Natural killer cell treated with Interleukin-12 subunit alpha and Interleukin-12 subunit beta and Interleukin-15 and Interleukin-18, amount 100 ng/mL, for 72 hours (primary cell): ENCODE measurements at places on chromosomes 11 and 22. TPM values are rescaled to one million over a fixed set of nuclear protein-coding genes. Genes with fewer than 3 reads are reported as not detected.
A peak's percentile ranks its signal among the peaks of the same experiment; 100 is the strongest.

FAM180B gene
- total RNA-seq, result 0.62 TPM

CNGA4 gene
- not detected for total RNA-seq

XKR3 gene
- total RNA-seq, result not detected

- no peak for DNase-seq
- peaks cover 26% of the 10 kb centered on the region for H3K27me3 ChIP-seq
- no peak overlapping the region for H3K4me3 ChIP-seq
- H3K27ac ChIP-seq, result no peak overlapping the region
- H3K36me3 ChIP-seq, result no peaks in the 10 kb centered on the region
These were observed 79.0 kb downstream of the APIP start for GRCh38 chr11:34836958-34837856.

BAIAP2L2 gene
- total RNA-seq, result 0.40 TPM

ACER3 gene
- total RNA-seq, result 16.3 TPM

TYR gene
- not detected for total RNA-seq

GRCh38 chr22:48263431-48263765 is 1500.9 kb downstream of the TBC1D22A start:
- H3K4me1 ChIP-seq, result no peaks in the 10 kb centered on the region
- no peak overlapping the region for H3K27ac ChIP-seq

DNA sequence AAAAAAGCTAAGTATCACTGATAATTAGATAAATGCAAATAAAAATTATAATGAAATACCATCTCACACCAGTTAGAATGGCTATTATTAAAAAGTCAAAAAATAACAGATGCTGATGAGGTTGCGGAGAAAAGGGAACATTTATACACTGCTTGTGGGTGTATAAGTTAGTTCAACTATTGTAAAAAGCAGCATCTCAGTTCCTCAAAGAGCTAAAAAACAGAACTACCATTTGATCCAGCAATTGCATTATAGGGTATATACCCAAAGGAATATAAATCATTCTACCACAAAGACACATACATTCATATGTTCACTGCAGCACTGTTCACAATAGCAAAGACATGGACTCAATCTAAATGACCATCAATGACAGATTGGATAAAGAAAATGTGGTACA is 120.3 kb upstream of the ZBED5 start:
- no peaks in the 10 kb centered on the region for H3K36me3 ChIP-seq
- DNase-seq, result no peak
- no peak overlapping the region for H3K4me3 ChIP-seq
- no peak overlapping the region for H3K27ac ChIP-seq
- no peaks in the 10 kb centered on the region for H3K4me1 ChIP-seq

DGAT2 gene
- total RNA-seq, result 3.1 TPM

SYNGR1 gene
- 2.0 TPM for total RNA-seq

- peak overlapping the region; percentile 96 for H3K27ac ChIP-seq
- peaks cover 57% of the 10 kb centered on the region for H3K4me1 ChIP-seq
- peaks cover 7% of the 10 kb centered on the region for H3K36me3 ChIP-seq
- peak; percentile 58 for DNase-seq
- peak overlapping the region; percentile 96 for H3K4me3 ChIP-seq
- no peaks in the 10 kb centered on the region for H3K27me3 ChIP-seq
These were observed 1.2 kb downstream of the AIP start for GRCh38 chr11:67483831-67484665.

- H3K27me3 ChIP-seq, result no peaks in the 10 kb centered on the region
- H3K36me3 ChIP-seq, result peaks cover 4% of the 10 kb centered on the region
- DNase-seq, result no peak
- peaks cover 71% of the 10 kb centered on the region for H3K4me1 ChIP-seq
These were observed 11.5 kb downstream of the BMAL1 start for GRCh38 chr11:13289081-13289480.

LSP1 gene
- 240 TPM for total RNA-seq

- no peak for DNase-seq
- H3K4me1 ChIP-seq, result peaks cover 7% of the 10 kb centered on the region
- H3K36me3 ChIP-seq, result no peaks in the 10 kb centered on the region
- H3K27ac ChIP-seq, result no peak overlapping the region
- peaks cover 25% of the 10 kb centered on the region for H3K27me3 ChIP-seq
- H3K4me3 ChIP-seq, result no peak overlapping the region
These were observed 17.6 kb downstream of the BLID start for GRCh38 chr11:122098261-122098980.

- no peak overlapping the region for H3K27ac ChIP-seq
- no peak overlapping the region for H3K4me3 ChIP-seq
- H3K4me1 ChIP-seq, result no peaks in the 10 kb centered on the region
- DNase-seq, result no peak
- no peaks in the 10 kb centered on the region for H3K27me3 ChIP-seq
These were observed 433.3 kb downstream of the BUD13 start for GRCh38 chr11:116339306-116340098.
